ENCODE measurements at places on chromosomes 4 and X. TPM values are rescaled to one million over a fixed set of nuclear protein-coding genes. Genes with fewer than 3 reads are reported as not detected.

GRCh38 chrX:154374313-154375155 lies at the start of gene FLNA:
Gene FLNA, minus strand, starts transcription at chrX:154374634. Its CDS starts 3,389 bp downstream, at chrX:154371245.
- no peaks in the 10 kb centered on the region for H3K36me3 ChIP-seq
- no peak for DNase-seq
- peaks cover 18% of the 10 kb centered on the region for H3K27me3 ChIP-seq

GRCh38 chr4:5712517-5712916 lies 1.5 kb downstream of the EVC start:
- DNase-seq: no peak
- no peak overlapping the region for H3K4me3 ChIP-seq
- no peaks in the 10 kb centered on the region for H3K36me3 ChIP-seq
- H3K4me1 ChIP-seq: no peaks in the 10 kb centered on the region
- peaks cover 48% of the 10 kb centered on the region for H3K27me3 ChIP-seq

- H3K36me3 ChIP-seq: no peaks in the 10 kb centered on the region
- no peak for DNase-seq
- no peaks in the 10 kb centered on the region for H3K27me3 ChIP-seq
- H3K4me3 ChIP-seq: no peak overlapping the region
- no peak overlapping the region for H3K27ac ChIP-seq
Measured at GRCh38 chr4:47194036-47194737, 162.8 kb downstream of the GABRB1 start.

DNA sequence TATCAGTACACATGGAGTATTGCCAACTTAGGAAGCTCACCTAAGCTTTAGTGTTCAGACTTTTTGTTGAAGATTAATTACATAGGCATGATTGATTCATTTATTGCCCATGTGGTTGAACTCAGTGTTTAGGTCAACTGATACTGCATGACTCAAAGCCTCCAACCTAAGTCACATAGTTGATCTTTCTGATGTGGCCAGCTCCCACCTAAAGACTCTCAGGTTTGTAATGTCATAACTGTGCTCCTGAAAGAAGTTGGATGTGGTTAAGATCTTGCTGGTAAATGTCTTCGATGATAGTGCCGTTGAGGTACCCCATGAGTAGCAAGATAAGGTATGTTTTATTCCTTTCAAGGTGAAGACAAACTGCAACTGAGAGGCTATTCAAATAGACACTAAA lies 192.5 kb downstream of the EDA start:
- no peaks in the 10 kb centered on the region for H3K4me1 ChIP-seq
- no peak overlapping the region for H3K4me3 ChIP-seq
- DNase-seq: no peak
- no peak overlapping the region for H3K27ac ChIP-seq
- H3K36me3 ChIP-seq: no peaks in the 10 kb centered on the region

- H3K27ac ChIP-seq: no peak overlapping the region
- no peak for DNase-seq
- no peaks in the 10 kb centered on the region for H3K4me1 ChIP-seq
- no peaks in the 10 kb centered on the region for H3K27me3 ChIP-seq
Measured at GRCh38 chr4:152771741-152772533, 7.6 kb downstream of the TIGD4 start.

DNA sequence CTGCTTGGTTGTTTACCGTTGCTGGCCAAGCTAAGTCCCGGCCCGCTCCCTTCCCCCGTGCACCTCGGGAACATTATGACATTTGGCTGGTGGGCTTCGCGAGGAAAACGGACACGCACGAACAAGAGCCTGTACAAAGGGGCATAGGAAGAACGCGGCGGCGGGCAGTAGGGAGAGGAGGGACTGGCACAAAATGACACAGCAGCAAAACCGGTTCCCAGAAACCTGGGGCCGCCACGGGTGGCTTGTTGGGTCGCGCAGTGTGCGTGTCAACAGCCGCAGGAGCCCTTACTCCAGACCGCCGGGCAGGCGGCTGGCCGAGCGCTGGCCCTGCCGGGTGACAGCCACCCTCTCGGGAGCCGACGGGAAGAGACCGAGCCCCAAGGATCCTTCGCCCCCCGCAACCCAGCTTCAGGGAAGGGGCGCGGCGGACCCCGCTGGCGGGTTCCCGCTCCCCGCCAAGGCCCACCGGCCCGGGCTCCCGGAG lies 1.6 kb upstream of the LIN54 start:
- no peaks in the 10 kb centered on the region for H3K36me3 ChIP-seq
- H3K27me3 ChIP-seq: no peaks in the 10 kb centered on the region
- H3K4me3 ChIP-seq: peak overlapping the region; percentile 98
- peaks cover 14% of the 10 kb centered on the region for H3K4me1 ChIP-seq

ERVMER34-1 gene
- 0.25 TPM for polyA plus RNA-seq

BMPR1B gene
- polyA plus RNA-seq: 2.2 TPM

BCOR gene
- 24.4 TPM for polyA plus RNA-seq
